Omental fat pad (tissue), 4 donors: ENCODE measurements at places on chromosomes 16 and 17. TPM values are rescaled to one million over a fixed set of nuclear protein-coding genes. Genes with fewer than 3 reads are reported as not detected.

Gene TMEM238L
- total RNA-seq, result not detected

Gene SCGB1C2
- not detected for total RNA-seq

Gene GDE1
- 68.0 TPM for total RNA-seq

Gene SLC35G6
- not detected for total RNA-seq

Gene DPEP2
- total RNA-seq, result 4.9 TPM
